ENCODE measurements at places on chromosomes 1 and 21.

DNA sequence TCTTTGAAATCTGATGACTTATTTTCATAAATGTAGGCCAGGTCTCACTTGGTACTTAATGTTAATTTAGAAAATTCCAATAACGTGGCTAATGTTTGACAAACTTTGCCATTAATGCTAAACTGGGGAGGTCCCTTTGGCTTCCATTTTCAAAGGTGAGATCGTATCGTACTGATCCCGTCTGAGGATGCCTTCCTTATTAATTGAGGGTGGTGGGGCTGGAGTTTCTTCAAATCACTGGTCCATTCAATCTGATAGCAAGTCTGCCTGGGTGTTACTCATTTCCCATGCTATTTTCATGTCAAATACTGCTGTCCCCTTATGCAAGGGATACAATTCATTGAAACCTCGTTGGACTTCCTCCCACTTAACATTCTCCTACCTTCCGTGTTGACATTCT lies 327.1 kb downstream of the DISC1 start:
- peak; percentile 49 for DNase-seq

DNA sequence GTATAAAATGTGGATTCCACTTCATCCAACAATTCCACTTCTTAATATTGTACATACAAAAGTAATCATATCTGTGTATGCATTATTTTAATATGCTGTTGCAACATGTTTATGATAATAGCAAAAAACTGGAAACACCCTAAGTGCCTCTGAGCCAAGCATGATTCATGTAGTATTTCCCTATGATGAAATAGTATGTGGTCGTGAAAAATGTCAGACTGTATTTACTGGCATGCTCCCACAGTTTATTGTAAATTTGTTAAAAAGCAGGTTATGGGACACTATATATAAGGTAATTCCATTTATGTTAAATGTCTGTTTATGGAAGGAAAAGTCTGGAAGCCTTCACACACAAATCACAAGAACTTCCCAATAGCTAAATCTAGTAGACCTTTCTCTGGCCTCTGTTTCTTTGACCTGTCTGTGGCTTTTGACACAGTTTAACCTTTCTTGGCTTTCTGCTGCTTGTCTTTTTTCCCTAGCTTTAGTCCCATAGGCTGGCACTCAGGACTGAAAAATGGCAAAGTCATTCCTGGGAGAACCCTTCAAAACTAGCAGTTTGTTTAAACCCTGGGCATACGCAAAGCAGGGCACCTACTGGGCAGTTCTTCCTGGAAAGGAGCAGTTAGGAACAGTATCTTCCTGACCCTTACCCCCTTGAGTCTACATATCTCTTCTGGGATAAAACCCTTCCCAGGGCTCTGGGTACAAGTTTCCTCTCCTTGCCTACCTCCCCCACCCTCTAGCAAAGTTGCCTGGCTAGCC lies 65.4 kb upstream of the ARTN start:
- peak; percentile 24 for DNase-seq

GRCh38 chr1:64703600-64703999 lies 41.3 kb upstream of the RAVER2 start:
- DNase-seq = no peak

DNA sequence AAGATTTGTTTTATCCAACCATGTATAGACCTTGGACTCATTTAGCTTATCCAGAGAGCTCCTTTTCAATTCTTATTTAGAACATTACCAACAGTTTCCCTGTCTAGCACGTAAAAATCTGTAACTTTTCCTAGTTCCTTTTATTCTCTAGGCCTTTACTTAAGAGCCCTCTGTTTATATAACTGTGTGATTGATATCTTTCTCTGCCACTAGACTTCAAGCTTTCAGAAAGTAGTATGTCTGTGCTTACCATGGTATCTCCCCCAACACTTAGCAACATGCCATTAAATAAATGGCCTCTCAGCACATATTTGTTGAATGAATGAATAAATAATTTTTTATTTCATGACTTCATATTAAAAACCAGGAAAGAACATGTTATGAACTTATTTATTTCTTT lies 209.4 kb downstream of the PTPRC start:
- no peak for DNase-seq

DNA sequence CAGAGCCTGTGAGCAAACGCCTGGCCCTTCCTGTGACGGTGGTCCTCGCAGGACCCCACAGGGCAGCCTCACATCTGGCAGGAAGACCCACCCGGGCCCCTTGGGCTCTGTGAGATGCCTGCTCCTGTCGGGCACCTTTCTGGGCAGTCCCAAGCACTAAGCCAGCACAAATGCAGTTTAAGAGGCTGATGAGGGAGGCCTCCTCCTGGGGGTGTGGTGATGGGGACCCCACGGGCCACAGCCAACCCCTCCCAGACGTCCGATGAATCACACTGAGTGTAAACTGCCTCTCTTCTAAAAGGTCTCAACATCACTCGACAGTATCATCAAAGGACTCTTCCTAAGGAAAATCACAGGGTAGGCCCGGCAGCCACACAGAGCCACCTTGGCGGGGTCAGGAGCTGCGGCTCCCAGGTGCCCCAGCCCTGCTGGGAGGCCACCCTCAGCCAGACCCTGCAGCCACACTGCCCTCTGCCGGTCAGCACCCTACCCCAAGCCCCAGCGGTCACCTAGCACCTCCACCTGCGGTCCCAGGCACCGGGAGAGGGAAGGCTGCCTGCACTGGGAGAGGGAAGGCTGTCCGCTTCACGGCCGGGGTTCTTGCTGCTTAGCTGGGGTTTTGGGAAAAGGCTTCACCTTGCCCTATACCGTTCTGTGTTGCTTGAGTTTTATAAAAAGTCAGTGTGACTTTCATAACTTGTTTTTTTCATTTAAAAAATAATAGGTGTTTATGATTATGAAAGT lies 3.9 kb upstream of the PRKCZ start:
- peak; percentile 79 for DNase-seq

DNA sequence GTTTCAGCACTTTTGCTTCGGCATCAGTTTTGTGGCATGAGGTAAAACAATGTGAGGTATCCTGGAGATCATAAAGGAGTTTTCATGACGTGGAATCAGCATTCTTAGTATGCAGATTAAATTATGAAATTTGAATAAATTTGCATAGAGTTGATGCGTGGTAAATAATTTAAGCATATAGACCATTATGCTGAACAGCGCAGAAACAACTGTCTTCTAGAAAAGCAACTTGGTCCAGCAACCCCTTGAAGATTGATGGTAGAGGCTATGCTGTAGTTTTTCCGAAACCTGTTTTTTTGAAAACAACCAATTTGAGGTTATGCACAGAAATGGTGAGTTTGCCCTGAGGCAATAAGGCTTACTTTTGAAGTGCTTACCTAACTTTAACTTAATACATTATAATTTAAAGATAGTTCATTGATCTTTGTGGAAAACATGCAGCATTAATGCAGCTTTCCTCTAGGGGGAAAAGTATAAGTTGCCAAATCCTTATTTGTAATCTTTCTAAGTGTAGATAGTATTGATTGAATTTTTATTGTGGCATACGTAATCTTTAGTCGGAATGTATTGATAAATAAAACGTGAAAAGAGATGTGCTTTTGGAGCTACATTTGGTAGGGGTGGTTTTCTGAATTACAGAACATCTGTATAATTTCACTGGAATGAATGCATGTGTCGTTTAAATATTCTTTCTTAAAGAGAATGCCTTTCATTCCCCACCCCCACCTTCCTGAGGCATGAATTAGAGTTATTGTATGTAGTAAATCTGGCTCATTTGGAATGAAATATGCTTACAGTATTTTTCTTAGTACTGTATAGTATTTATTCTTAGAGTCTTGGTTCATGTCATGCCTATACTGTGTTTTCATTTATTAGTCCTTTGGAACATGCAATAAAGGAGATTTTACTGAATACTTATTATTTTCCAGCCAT lies 3.8 kb downstream of the PRDM2 start:
- no peak for DNase-seq

DNA sequence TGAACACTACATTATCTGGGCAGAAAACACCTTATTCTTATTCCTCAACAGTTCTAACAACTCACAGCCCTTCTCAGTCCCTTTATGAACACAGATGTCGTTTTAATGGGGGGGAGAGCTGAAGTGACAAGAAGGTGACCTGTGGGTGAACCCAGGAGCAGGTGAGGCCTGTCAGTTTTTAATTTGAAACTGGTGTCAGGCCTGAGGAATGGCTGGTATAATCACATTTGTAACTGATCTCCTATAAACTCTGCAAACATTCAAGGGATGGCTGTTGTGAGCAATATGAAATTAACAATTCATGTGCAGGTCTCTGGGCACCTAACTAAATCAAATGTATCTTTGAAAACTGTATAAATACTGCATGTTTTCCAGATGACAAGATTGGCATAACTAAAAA lies 362.1 kb upstream of the NR5A2 start:
- DNase-seq = no peak

DNA sequence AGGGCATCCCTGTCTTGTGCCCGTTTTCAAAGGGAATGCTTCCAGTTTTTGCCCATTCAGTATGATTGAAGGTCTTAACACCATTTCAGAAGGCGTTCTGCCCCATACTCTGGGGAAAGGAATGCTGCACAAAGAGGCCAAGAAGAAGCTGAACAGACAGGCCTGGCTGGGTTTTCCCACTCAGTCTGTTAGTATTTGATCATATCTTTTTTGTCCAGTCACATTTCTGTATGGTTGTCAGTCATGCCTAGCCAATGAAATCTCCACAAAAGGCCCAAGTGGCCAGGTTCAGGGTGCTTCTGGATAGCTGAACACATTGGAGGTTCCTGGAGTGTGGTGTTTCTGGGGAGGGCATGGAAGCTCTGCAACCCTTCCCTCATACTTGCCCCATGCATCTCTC lies 72.1 kb downstream of the NEK7 start:
- no peak for DNase-seq

DNA sequence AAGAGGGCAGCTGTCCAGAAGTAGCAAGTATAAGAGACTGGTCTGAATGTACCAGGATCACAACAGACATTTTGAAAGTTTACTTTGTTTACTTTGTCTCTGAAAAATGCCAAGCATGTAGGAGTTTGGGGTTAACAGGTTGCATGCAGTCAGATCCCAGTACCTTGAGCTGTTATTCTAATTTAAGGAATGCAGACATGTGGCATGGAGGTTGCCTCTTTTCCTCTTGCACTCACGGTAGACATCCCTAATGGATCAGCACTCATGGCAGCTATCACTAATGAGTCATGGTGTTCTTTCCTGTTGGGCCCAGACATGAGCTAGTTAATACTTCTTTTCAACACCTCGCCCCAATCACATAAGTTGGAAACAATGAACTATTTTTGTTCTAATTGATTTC lies 67.3 kb downstream of the GADD45A start:
- DNase-seq = peak; percentile 74

DNA sequence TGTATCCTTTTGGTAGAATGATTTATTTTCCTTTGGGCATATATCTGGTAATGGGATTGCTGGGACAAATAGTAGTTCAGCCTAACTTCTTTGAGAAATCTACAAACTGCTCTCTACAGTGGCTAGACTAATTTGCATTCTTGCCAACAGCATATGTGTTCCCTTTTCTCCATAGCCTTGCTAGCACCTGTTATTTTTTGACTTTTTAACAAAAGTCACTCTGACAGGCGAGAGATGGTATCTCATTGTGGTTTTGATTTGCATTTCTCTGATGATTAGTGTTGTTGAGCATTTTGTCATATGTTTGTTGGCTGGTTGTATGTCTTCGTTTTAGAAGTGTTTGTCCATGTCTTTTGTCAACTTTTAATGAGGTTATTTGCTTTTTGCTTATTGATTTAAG lies 99.8 kb downstream of the UCK2 start:
- DNase-seq = no peak

DNA sequence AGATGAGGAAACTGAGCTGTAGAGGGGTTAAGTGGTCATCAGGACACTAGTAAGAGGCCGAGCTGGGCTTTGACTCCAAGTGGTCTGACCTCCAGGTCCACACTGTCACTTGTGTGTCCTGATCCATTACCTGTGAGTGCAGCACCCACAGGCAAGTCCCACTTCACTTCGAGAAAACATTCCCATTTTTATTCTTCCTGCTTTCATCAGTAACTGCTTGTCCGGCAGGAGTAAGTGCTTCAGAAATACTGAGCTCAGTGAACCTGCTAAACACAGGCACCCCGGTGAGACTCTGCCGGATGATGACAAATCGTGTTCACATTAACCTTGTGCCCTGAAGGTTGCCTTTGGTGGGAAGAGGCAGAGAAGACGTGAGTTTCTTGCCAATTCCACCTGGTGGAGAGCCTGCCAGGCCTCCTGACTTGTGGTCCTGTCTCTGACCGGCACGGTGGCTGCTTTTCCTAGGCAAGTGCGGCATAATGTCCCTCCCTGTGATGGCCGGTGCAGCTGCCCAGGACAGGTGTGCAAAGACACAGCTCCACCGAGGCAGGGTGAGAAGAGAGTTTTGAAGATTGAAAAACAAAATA lies 29.4 kb downstream of the ZBTB18 start:
- peak; percentile 88 for DNase-seq

DNA sequence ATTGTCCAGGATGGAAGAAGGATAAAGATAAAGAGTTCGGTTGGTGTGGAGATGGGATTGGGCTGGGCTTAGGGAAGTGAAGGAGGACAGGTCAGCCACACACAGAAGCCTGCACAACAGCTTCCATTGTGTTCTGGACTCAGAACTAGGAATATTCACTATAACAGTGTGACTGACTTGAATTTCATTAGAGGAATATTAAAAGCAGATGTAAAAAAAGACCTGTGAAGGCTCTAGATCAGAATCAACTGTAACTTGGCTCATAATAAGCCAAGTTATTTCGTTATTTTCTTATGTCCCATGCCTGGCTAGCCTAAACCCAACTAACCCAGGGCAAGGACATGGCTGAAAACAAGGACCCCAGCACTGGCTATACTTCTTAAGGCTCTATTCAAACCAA lies 56.6 kb upstream of the GPR88 start:
- DNase-seq = no peak

GRCh38 chr1:198687429-198687828 lies 48.6 kb downstream of the PTPRC start:
- DNase-seq = no peak

DNA sequence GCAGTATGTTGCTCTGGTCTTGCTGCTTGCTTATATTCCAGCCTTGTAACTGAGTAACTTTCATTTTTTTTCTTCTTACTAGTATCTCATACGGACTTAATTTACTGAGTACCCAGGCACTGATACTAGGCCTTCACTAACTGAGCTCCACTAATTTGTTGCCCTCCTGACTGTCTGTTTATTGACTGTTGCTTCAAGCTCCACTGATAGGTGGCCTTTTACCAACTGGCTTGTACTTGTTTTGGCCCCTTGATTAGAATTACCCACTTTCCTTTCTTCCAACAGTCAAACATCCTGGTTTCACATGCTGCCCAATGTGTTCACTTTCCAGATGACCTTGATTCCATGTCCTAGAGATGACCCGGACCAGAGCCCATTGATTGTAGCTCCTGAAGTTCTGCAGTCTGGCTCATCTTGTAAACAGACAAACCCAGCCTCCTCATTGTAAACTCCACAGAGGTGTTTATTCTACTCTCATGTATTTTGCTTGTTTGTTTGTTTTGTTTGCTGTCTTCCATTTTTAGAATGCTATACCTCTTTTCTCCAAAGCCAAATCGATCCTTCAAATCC lies 27.7 kb downstream of the RGS1 start:
- no peak for DNase-seq

DNA sequence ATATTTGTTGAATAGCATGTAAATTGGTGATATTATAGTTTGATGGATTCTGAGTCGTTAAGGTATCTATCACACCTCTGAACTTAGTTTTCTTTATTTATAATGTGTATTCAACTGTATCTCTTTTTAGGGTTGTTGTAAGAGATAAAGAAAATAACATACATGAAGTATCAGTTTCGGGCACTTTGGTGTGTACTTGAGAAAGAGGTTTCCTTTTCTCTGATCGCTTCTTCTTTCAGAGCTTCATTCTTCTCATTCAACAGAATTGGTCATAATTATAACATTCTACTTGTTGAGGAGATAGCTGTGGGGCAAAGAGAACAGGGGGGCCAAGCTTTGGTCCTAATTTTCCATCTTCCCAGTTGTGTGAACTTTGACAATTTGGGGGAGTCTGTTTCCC lies 508.0 kb downstream of the PLPP3 start:
- DNase-seq = no peak
